ENCODE measurements at places on chromosomes 4 and X.

GRCh38 chr4:159178151-159178546 lies 75.3 kb downstream of the RAPGEF2 start:
- DNase-seq, result no peak

DNA sequence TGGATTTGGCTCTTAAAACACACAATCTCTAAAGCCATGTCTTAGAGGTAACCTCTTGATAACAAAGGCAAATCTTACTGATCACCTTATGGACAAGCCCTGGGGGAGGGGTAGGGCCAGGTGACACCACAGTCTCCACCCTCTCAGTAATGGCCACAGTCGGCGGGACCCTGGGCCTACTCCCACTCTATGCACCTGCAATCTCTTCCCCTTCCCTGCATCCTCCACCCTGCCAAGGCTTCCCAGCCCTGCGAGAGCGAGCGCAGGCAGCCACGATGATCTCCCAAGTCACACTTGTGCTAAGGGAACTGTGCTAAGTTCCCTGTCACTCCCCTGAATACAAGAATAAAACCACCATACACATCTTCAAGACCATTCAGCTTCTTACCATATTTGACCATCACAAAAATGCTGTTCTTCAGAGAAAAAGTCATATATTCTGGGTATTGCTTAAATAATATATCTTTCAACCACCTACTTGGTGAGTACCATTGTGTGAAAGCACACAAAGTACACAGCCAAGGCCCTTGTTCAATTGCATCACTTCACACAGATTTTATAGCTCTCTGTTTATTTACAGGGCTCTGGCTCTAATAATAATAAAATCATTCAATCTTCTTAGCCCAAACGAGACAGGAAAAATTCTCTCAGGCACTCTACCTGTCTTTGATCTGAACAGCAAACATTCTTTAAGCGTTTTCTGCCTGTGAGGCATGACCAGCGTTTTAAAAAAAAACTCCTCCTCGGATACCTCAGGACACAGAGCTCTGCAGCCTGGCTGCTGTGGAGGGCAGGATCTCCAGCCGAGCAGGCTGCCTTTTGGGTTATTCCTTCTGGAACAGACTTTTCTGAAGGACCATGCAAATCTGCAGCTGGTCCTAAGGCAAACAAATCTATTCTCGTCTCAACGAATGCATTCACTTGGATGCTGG lies 115.7 kb upstream of the MAP3K15 start:
- no peak for DNase-seq

- no peak for DNase-seq
Measured at GRCh38 chrX:23656091-23656490, 11.2 kb upstream of the PRDX4 start.

GRCh38 chrX:72568406-72569092 lies 4.1 kb downstream of the HDAC8 start:
- DNase-seq, result no peak

- no peak for DNase-seq
Measured at GRCh38 chr4:40264497-40264896, 67.7 kb downstream of the RHOH start.

DNA sequence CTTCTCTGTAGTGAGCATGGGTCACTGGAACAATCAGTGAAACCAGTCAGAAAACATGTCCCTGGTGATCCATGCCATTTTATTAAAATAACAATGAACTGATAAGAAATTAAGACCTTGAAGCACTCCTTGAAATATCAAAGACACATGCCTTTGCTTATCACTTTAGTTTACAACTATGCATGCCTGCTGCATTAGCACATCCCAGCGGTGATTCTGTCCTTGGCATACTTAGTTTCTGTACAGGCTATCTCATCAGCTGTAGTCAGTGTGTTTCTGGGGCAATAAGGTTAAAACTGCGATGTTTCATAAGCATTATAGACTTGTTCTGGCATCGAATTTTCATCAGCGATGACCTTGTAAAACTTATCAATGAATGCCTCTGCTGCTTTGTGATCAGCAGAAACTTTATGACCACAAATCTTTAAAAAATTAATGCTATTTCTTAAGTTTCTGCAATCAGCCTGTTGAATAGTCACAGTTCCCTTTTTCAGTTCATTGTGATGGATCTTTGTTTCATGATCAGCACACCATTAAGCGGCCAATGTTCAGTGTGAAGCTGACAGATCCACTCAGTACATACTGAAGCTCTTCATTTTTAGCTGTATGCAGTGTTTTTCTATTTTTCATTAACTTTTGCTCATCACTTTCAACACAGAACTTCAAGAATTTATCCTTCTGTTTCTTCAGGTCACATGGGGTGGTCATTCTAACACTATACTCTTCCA lies 150.5 kb downstream of the RNF150 start:
- no peak for DNase-seq

DNA sequence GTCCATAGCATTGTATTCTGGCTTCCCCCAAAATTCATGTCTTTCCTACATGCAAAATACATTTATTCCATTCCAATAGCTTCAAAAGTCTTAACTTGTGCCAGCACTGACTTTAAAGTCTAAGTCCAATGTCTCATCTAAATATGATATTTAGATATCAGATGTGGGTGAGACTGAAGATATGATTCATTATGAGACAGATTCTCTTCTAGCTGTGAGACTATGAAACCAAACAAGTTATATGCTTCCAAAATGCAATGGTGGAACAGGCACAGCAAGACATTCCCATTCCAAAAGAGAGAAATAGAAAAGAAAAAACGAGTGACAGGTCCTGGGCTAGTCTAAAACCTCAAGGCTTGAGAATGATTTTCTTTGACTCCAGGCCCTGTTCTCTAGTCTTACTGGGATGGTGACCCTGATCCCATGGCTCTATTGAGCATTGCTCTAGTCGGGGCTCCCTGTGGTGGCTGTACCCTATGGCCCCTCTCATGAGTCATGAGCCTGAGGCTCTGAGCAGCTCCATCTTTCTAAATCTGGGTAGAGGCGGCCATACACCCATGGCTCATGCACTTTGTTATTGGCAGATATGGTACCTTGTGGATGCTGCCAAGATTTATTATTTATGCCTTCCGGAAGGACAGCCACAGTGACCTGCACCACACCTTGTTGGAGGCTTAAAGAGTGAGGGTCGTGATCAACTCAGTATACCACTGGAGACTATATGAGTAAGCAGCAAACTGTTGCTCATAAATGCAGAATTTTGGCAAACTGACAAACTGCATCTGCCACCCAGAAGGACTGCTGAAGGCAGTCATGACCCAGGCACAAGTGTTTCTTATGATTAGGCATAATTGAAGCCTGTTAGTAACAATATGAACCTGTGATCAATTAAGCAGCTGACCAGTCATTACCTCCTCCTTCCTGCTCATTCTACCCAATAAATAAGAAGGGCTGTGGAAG lies 38.5 kb upstream of the BOD1L1 start:
- no peak for DNase-seq

GRCh38 chr4:172149329-172149728 lies 336.1 kb downstream of the GALNTL6 start:
- no peak for DNase-seq

DNA sequence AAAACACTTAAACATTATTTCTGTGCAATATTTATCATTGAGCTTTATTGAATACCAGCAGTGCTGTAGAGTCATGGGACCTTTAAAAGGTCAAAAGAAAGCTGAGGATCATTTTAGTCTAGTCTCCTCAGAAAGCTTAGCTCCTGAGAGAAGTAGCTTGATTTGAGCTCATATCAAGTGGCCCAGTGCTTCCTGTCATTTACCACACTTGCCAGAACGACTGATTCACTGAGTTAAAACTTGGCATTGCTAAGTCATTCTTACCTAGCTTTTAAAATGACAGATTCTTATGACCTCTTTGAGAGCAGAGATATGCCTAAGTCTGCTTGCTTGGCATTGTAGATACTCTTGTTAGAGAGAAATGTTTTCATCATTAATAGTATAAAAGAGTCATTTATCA lies 15.2 kb downstream of the SEPTIN11 start:
- no peak for DNase-seq

DNA sequence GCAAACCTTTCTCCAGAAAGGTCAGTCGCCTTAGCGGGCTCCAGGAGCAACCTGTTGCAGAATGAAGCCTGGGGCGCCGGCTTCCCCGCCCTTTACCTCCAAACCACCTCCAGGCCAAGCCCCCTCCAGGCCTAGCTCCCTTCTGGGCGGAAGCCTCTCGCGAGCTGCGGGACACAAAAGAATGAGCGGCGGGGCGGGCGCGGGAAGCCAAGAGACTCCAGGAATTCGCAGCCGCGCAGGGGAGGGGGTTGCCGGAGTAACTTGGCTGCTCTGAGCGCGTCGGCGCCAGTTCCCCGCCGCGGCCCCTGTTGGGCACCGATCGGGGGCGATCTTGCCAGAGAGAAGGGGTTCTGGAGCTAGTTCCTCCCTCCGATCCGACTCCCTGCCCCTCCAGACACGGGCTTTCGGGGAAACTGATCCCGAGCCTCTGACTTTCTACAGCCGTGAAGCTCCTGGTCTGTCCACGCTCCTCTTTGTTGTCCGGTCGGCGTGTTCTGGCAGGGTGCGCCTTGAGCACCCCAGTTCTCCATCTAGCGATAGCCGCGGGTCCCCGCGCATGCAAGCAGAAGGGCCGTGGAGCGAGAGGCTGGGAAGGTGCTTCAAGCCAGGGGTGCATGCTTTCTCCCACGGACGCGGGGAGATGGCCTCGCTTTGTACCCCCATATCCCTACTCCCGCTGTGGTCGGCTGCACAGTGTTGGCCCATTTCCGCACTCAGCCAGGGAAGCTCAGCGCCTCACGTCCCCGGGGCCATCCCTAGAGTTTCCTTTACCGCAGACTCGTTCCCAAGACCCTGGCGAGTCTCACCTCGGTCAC lies 1.2 kb downstream of the PROM1 start:
- DNase-seq, result peak; percentile 90

GRCh38 chrX:33831211-33831610 lies 300.9 kb downstream of the FAM47A start:
- DNase-seq, result no peak

DNA sequence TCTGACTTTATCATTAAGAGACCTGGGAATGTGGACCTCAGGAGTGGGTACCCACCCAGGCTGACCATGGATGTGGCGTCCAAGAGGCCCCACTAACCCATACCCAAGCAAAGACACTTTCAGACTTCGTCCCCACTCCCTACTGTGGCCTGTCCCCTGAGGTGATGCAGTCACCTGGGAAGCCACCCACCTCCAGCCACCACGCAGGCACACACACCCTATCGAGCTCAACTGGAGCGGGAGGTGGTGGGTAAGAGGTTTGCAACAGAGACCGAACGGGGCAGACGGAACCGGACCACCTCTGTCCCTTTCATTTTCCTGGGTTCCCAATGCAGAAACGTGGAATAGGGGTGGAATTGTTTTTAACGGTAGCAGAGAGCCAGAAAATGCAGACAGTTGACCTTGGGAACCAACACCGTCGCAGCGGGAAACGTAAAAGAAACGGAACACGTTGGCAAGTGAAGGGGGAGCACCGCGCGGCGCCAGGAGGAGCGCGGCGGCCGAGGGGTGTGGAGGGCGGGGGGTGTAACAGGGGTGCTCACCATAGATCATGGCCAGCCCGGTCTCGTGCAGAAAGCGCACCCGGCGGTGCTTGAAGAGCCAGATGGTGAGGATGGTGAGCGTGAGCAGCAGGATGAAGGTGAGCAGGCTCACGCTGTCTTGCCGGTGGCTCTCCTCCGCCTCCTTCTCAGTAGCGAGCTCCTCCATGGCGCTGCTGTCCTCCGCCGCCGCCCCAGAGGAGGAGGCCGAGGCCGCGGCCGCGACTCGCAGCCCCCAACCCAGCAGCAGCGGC lies 559 bp downstream of the SLC9A7 start:
- DNase-seq, result peak; percentile 35

GRCh38 chr4:182297659-182298058 lies 54.5 kb downstream of the TENM3 start:
- DNase-seq, result no peak

DNA sequence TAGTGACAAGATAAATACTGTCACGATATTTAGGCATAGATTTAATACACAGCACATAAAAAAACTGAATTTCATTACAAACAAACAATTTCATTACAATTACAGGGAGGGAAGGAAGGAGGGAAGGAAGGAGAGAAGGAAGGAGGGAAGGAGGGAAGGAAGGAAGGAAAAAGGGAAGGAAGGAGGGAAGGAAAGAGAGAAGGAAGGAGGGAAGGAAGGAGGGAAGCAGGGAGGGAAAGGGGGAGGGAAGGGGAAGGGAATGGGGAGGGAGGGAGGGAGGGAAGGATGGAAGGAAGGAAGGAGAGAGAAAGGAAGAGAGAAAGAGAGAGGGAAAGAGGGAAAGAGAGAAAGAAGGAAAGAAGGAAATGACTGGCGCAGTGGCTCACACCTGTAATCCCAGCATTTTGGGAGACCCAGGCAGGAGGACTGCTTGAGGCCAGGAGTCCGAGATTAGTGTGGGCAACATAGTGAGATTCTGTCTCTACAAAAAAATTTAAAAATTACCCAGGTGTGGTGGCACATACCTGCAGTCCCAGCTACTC lies 64.6 kb downstream of the FBXW7 start:
- no peak for DNase-seq

- DNase-seq, result no peak
Measured at GRCh38 chr4:26214994-26215393, 105.8 kb upstream of the RBPJ start.

GRCh38 chrX:66039944-66040343 lies at the start of gene VSIG4:
Gene VSIG4, minus strand, starts transcription at chrX:66040080. Its CDS starts 82 bp downstream, at chrX:66039998.
- DNase-seq, result no peak

DNA sequence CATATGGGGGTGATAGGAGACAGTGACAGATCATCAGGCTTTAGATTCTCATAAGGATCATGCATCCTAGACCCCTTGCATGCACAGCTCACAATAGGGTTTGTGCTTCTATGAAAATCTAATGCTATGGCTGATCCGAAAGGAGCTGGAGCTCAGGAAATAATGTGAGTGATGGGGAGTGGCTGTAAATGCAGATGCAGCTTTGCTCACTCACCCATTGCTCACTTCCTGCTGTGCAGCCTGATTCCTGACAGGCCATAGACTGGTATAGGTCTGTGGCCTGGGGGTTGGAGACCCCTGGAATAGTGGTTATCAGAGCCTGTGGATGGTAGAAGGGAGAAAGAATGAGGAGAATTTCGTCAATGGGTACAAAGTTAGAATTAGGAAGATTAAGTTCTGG lies 2751.1 kb downstream of the ARAP2 start:
- DNase-seq, result no peak
